ENCODE measurements at places on chromosomes 4 and X. TPM values are rescaled to one million over a fixed set of nuclear protein-coding genes. Genes with fewer than 3 reads are reported as not detected.

GPR82 gene
- not detected for total RNA-seq

TMSB15C gene
- 4.1 TPM for total RNA-seq

KLHL4 gene
- not detected for total RNA-seq

GPR78 gene
- total RNA-seq, result not detected

FGFR3 gene
- total RNA-seq, result 1.4 TPM

ADGRG2 gene
- not detected for total RNA-seq

SCML1 gene
- 6.6 TPM for total RNA-seq

GLOD5 gene
- not detected for total RNA-seq

VSIG1 gene
- total RNA-seq, result 16.2 TPM

FUNDC1 gene
- total RNA-seq, result 11.7 TPM

FDCSP gene
- total RNA-seq, result not detected

HS3ST1 gene
- total RNA-seq, result not detected

RTL5 gene
- 0.14 TPM for total RNA-seq

CXorf49 gene
- not detected for total RNA-seq
